NCI-H2029 treated with DMSO at 0.1 percent for 48 hours (cell line): ENCODE measurements at places on chromosomes 1 and 21.

DNA sequence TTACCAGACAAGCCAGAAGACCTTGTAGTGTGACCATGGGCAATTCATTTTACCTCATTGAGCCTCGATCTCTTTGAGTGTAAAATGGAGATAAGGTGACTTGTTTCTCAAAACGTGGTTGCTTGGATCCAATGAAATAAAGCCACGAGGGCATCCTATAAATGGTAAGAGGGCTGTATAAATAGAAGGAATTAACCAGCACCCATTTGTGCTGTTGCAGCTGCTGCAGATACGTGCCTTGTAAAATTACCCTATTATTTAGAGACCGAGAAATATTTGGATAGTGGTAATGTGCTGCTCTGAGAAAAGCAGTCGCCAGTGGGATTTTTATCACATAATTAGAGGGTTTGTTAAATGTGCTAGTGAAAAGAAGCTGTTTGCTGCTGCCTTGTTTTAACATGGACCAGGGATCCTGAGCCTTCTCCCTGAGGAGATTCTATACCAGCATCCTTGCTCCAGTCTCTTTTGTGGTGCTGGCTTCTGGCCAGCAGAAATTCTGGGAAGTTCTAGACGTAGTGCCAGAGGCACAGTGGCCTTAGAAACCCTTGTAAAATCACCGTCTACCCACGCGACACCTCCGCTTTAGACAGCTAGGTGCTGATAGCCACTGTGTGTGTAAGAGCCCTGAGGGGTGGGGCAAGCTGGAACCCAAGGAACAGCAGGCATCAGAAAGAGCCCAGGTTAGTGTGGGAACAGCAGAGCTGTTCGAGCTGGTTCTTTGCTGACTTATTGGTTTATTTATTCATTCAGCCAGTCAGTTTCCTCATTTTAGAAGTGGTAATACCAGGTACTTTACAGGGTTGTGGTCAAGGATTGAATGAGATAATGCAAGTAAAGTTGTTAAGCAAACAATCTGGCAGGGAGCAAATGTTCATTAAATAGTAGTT lies 137.5 kb downstream of the NOS1AP start:
- peak; percentile 91 for DNase-seq

DNA sequence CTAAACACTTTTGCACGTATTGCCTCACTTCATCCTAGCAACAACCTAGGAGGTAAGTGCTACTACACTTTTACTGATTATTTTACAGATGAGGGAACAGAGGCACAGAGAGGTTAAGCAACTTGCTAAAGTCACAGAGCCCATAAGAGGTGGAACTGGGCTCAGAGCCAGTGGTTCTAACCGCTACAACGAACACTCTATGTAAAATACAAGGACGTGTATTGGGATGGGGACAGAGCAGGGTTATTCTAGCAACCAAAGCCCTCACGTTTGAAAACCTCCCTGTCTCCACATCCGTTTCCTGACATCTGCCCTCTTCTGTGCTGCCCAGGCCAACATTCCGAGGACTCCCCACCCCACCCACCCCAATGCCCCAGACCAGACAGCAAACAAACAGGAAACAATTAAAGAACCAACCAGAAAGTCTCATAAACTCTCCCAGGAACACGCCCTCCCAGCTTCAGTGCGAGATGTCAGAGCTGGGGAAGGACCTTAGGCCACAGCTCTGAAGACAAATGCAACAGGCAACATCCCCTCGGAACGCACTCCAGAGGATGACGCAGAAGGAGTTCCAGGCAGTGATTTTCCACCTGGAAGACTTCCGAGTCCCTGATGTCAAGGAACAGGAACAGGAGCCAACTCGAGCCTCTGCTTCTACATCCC lies 41.1 kb downstream of the GLIS1 start:
- DNase-seq = no peak

- no peak for DNase-seq
Observed at GRCh38 chr1:3633344-3634058, 8.7 kb downstream of the TPRG1L start.

GRCh38 chr1:170623171-170623570 lies 40.8 kb upstream of the PRRX1 start:
- no peak for DNase-seq

- no peak for DNase-seq
Observed at GRCh38 chr1:83829106-83829505, 169.8 kb downstream of the TTLL7 start.

- DNase-seq = peak; percentile 54
Observed at GRCh38 chr1:51514733-51515132, 4.3 kb downstream of the EPS15 start.
